ENCODE measurements at places on chromosomes 1 and 21.

- no peak for DNase-seq
These were observed 327.5 kb upstream of the LYPLAL1 start for GRCh38 chr1:218846181-218846580.

GRCh38 chr1:156781585-156782186 is 14.4 kb downstream of the PRCC start:
- no peak for DNase-seq

DNA sequence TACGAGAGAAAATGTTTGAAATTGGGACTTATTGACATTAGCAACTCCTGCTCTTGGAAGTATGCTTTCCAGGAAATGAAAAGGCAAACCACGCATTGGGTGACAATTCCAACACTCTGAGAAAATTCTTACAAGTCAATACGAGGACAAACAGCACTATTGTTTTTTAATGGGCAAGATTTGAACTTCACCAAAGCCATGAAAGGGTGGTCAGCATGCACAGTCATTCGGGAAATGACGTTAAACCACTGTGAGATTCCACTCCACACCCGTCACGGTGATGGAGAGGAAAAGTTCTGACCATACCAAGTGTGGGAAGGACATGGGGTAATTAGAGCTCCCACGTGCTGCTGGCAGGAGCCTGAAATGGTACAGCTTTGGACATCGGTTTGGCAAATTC is 12.2 kb upstream of the PRXL2B start:
- DNase-seq: no peak

GRCh38 chr1:201656311-201657032 is 117.5 kb downstream of the NAV1 start:
- DNase-seq: no peak

DNA sequence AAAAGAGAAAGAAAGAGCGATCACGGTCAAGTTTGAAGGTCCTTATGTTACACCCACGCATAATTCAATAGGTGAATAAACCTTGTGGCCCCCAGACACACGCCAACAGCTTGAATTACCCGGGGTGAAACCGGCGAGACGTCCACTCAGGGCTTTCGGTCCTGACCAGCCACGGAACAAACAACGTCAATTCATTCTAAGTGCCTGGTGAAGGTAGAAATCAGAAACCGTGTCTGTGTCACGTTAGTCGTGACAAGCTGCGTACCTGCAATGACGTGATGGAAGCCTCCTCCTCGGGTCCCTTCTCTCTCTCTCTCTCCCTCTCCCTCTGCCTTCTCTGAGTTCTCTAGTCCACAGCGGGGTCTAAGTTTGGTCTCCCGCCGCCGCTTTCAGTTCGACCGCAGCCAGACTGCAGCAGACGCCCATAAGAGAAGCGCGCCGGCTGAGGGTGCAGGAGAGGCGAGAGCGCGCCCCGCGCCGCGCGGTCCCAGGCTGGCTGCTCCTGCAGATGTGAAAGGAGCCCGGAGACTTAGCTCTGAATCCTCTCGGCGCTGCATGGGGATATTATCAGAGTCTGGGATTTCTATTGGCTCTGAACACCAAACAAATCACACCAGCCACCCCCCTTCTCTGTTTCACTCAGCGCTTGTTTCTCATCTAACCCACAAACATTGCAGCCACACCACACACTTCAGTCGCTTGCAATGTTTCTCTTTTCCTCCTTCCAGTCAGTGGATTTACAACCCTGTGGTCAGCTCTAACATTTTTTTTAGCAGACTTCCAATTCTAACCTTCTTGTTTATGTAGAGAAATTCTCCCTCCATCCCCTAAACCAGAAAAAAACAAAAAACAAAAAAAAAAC is at the start of gene GREM2:
TSS of gene GREM2 (minus strand) at position 537 of the 862 bp plus-strand sequence. CDS start 118,680 bp downstream, outside the sequence.
- no peak for DNase-seq

GRCh38 chr1:110872745-110873720 is at the start of gene CD53:
Gene CD53 (plus strand): TSS chr1:110873148. CDS start chr1:110891409, 18,261 bp downstream.
- DNase-seq: peak; percentile 91

GRCh38 chr1:220892997-220893700 is 13.9 kb downstream of the HLX start:
- DNase-seq: no peak

DNA sequence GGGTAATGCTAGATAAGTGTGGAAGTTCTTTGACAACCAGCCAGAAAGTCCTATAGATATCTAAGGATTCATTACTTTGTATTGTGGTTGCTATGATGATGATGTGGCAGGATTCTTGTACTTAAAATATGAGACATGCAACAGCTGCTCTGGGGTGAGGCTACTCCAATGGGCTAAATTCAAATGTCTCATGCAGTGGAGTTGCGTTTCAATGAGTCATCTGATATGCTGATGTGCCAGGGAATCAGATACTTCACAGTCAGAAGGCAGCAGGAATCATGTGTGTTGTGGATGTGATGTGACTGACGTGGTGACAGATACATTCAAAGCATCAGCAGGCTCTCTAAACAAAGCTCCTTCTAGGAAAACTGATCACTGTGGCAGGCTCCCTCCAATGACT is 66.5 kb downstream of the TSEN15 start:
- no peak for DNase-seq

GRCh38 chr1:187759825-187760333 is 931.1 kb downstream of the PLA2G4A start:
- DNase-seq: no peak

GRCh38 chr1:219149953-219150352 is 23.7 kb upstream of the LYPLAL1 start:
- DNase-seq: no peak

DNA sequence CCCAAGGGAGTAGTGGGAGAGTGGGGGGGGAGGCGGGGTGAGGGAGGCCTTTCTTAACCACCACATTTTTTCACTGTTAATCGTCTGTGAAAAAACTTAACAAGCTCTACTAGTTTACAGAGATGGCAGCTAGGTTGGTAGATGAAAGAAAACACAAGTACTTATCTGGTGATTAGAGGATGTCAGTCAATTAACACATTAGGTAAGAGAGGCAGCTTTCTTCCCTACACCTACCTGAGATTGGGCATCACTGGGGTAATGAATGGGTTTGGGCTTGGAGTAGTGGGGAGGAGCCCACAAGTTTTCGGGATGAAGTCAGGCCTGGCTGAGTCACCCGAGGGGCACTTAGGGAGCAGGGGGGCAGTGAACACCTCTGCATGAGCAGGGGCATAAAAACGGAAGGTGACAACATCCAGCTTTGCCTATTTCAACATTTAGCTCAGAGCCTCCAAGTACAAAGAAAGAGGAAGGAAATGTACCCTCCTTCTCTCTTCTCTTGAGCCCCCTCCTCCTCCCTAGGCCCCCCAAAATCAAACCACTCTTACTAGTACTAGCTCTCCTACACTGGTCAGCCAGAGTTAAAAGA is 2.5 kb downstream of the LBR start:
- DNase-seq: peak; percentile 31

- no peak for DNase-seq
These were observed 57.4 kb downstream of the PRPF38A start for GRCh38 chr1:52461821-52462220.

DNA sequence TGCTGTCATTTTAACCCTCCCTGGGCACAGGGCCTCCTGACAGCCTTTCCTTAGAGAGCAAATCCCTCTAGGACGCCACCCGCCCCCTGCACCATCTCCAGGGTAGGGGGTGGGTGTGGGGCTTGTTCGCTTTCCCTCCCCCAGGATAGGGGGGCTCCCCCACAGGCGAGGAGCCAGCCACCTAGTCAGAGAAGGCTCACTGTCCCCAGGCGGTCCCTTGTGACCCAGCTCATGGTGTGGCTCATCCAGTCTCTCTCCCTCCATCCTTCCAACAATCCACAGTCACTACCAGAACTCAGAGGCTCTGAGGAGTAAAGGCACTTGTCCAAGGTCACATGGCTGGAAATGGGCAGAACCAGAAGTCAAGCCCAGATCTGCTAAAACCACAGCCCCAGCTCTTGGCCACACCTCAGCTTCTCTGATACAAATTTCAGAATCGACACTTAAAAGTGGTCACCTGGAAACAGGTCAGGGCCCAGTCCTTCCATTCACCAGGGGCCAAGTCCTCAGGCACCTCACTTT is 89.8 kb downstream of the MRPL37 start:
- no peak for DNase-seq

- DNase-seq: no peak
These were observed 24.6 kb downstream of the LAMC2 start for GRCh38 chr1:183210681-183211080.

Data from OCI-LY7 (cell line).